ENCODE measurements at places on chromosomes 7 and 10.

GRCh38 chr10:98262571-98262970, 5.4 kb downstream of the LOXL4 start:
- DNase-seq, result no peak

- DNase-seq, result no peak
These were observed 9.9 kb downstream of the TWIST1 start for GRCh38 chr7:19107356-19108146.

DNA sequence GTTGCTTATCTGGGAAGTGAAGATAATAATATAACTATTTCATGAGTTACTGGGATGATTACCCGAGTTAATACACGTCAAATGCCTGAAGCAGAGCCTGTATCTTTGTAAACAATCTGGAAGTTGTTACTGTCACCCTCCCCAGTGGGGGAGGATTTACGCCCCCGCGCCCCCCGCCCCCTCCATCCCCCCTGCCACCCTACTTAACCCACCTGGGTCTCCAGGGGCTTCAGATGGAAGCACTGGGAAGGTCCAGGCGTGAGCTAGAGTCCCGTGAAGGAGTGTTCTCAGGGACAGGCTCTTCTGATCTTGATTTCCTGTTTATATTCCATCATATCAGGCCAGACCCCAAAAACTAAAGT, 691 bp upstream of the PPA1 start:
- no peak for DNase-seq

- no peak for DNase-seq
These were observed 171.5 kb downstream of the PRPF18 start for GRCh38 chr10:13758312-13758711.

- DNase-seq, result no peak
These were observed 136.3 kb downstream of the DNAJB6 start for GRCh38 chr7:157473051-157473569.
